Caki2 (cell line): ENCODE measurements at places on chromosomes 12 and 14. TPM values are rescaled to one million over a fixed set of nuclear protein-coding genes. Genes with fewer than 3 reads are reported as not detected.

DNA sequence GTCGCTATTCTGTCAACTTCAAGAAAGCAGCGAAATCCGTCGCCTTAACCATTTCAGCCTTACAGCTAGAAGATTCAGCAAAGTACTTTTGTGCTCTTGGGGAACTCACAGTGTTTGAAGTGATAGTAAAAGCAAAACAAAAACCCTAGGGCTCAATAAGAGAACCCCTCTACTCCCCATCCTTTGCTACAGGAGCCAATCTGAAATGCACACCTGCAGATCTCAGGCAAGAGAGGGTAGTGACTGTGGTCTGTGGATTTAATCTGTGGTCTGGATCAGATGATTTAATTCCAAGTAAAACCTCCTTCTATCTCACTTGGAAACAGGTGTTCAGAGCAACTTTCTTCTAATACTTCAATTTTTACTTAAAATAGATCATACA lies 422.9 kb upstream of the OR4E1 start:
- no peak for DNase-seq

- DNase-seq: no peak
Observed at GRCh38 chr12:48032597-48032996, 28.3 kb upstream of the COL2A1 start.

Gene HAL
- total RNA-seq: not detected in 2 replicates

DNA sequence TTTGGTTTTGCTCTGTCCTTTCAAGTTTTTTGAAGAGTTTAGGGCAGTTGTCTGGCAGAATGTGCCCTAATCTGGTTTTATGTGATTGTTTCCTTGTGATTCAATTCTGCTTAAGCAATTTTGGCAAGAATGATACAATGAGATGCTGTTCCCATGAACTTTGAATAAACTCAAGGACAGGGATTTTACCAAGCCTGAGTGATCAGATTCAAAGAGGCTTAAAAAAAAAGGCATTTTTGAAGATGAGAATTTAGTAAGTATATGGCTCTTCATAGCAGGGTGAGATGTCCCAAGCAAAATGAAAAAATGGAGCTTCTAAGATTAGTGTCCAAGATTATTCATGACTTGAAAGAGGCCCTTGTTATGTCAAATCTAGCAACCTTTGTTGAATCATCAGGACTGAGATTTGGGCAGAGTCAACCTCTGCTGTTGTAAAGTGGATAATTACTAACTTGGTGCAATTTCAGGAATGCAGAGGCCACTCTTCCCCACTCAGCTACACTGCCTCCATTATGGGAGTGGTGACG lies 180.6 kb upstream of the NUDT4 start:
- peak; percentile 14 for DNase-seq

DNA sequence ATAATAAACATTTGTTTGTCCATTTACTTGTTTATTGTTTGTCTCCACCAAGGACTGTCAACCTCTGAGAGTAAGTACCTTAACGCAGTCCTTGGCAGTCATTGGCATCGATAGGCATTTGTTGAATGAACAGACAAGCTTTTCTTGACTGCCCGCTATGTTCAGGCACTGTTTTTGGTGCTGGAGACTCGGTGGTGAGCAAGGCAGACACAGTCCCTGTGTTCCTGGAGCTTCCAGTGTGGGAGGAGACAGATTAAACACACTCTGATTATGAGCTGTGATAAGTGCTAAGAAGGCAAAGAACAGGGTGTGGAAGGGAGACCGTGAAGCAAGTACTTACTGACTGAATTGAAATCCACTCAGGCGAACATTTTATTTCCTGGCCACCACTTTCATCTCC lies 1.2 kb downstream of the ATP6V0A2 start:
- DNase-seq: no peak

Gene GALNT16
- total RNA-seq: not detected in 2 replicates

GRCh38 chr12:19764408-19764807 lies 325.1 kb downstream of the AEBP2 start:
- DNase-seq: no peak

Gene KERA
- total RNA-seq: not detected in 2 replicates

Gene CCDC196
- total RNA-seq: not detected in 2 replicates

DNA sequence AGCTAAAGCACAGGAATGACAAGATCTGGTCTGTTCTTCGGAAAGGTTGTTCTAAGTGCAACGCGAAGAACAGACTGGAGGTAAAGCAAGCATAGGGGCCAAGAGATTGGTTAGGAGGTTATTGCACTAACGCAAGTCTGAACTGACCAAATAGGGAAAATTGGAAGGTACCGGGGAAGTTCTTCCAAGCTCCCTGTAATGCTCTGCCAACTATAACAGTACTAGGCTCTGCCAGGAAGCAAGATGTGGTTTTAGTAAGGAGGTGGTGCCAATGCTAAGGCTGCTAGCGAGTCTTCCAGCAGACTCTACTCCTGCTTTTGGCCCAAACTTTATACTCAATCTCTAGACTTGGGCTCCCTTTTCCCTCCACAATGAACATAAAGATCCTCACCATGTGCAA lies 138.6 kb downstream of the PAWR start:
- no peak for DNase-seq

Gene OVCH1
- total RNA-seq: not detected in 2 replicates

Gene FOXN3
- 3.2 and 5.9 TPM in 2 replicates for total RNA-seq

DNA sequence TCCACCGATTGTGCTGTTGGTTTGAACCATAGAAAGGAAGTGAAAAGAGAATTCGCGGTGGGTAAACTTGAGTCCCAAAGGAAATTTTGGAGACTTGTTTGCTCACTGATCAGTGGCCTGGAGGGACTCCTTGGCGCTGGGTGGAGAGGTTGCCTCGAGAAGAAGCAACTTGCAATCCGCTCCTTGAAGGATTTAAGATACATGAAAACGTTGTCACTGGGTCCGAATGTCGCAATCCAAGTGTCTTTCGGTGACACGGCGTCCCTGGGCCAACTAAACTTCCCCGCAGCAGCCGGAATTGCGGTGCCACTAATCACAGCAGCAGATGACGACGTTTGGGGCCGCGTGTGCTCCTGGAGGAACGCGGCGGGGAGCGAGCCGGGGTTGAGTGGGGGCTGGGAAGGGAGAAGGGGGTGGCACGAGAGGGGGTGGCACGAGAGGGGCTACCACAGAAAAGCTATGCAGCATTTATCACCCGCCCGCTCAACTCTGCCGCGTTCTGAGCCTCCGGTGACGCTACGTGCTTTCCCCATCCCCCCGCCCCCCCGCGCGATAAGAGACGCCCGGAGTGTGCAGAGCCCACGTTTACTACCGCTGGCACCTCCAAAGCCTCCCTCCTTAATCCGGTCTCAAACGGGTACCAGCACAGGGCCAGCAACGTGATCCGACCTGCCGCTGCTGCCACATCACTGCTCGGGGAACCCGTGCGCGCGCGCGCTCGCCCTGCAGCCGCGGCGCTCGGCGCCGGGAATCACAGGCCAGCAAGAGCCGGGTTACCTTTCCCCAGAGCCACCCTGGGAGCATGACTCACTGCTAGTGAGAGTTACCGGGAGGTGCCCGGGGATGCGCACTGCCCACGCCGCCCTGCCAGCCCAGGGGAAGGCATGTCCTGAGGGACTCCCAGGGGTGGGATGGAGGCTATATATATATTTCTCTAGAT lies 833 bp upstream of the BHLHE41 start:
- DNase-seq: peak; percentile 89

- DNase-seq: no peak
Observed at GRCh38 chr14:103084021-103084919, at the start of gene LBHD2. Gene LBHD2, plus strand, starts transcription at chr14:103084210. Its CDS starts 1,803 bp downstream, at chr14:103086013.

- no peak for DNase-seq
Observed at GRCh38 chr12:6047249-6048237, 76.9 kb downstream of the VWF start.

Gene SPX
- total RNA-seq: 33.4 and 49.3 TPM in 2 replicates

DNA sequence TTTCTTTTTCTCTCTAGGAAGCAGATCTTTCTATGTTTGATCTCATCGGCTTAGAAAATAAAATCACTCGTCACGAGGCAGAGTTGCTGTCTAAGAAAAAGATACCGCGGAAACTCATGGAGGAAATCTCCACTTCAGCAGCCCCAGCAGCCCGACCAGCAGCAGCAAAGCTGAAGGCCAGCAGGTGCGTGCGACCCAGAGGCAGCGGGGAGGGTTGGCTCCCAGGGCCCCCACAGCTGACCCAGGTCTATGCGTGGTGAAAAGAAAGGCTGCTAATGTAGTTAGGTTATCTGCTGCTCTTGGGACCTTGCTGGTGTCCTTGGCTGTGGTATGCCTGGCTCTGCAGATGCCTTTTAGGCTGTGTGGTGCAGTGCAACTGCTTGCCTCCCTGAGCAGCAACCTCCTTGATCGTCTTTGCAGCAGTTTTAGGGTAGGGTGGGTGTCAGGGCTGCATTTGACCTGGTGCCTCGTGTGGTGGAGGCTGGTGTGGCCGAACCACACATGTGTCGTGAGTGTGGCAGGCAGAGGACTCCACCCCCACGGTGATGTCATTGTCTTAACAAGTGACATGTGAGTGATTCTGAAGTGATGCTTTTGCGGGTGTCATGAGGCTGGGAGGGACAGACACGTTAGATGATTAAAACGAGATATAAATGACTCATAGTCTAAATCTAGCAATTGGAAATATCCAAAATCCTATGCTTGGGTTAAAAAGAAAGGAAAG lies 68.6 kb downstream of the EP400 start:
- no peak for DNase-seq

- peak; percentile 63 for DNase-seq
Observed at GRCh38 chr14:67526676-67527459, 6.2 kb upstream of the PLEKHH1 start.

GRCh38 chr14:29893989-29894388 lies 33.7 kb downstream of the PRKD1 start:
- DNase-seq: no peak

- no peak for DNase-seq
Observed at GRCh38 chr14:98192946-98193345, 1079.1 kb downstream of the BCL11B start.

GRCh38 chr12:123960856-123961255 lies 11.8 kb downstream of the CCDC92 start:
- DNase-seq: no peak

GRCh38 chr12:53047221-53048032 lies 2.4 kb upstream of the TNS2 start:
- peak; percentile 70 for DNase-seq

DNA sequence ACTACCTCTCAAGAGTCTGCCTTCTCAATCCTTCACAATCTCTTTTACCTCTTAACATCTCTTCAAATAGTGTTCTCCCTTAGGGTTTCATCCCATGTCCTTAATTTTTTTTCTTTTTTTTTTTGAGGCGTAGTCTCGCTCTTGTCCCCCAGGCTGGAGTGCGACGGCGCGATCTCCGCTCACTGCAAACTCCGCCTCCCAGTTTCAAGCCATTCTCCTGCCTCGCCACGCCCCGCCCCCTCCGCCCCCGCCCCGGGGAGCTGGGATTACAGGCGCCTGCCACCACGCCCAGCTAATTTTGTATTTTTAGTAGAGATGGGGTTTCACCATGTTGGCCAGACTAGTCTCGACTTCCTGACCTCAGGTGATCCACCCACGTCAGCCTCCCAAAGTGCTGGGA lies 7.0 kb upstream of the BCAT1 start:
- DNase-seq: no peak

DNA sequence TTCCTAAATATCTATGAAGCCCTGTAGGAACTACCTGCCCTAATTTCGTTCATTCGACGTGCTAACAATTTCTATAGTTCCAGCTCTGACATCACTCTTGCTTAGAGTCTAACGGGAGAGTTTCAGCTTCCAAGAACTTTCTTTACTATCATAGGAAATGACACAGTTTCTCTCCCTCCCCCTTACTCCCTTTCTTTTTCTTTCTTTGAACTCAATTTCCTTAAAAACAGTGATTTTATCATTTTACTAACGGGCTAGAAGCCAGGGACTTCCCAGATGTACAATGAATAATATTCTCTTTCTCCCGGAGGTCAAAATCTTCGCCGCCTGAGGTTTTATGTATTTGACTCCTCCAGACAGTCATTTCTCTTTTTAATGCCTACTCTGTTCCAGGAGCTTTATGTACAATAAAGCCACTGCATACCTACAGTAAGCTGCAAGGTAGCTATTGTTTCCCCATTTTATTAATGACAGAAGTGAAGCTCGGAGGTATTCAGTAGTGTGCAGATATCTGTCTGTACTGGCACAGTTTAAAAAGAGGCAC lies 15.7 kb downstream of the SMCO2 start:
- DNase-seq: no peak

DNA sequence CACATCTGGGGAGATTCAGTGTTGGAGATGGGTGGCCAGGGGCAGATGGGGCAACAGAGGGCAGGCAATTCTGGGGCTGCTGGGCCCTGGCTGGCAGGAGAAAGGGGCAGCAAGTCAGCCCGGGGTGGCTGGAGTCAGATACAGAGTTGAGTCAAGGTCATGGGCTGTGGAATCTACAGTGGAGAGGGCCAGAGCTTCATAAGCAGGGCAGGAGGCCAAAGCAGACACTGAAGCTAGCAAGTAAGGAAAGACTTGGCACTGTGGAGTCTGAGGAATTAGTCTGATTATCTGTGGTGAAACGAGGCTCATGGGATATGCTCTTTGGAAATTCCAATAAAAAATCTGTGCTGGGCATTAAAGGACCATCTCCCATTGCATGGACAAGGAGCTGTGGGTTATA lies 95.5 kb downstream of the TMX1 start:
- no peak for DNase-seq

DNA sequence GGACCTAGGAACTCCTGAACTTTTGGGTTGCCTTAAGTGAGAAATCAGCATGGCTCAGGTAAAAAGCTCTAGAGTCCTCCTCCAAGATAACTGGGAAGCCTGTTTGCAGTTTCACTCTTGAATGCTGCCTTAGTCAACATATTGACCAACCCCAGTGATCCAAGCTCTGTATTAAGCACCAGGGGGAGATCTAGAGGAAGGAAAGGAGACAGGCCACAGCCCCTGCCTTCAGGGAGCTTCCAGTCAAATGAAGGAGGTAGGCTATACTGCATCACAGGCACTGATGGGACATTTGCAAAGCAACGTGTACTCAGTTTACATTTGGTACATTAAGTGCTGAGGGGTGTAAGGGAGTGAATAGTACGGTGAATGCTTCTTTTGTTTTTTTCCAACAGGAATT lies 1.2 kb upstream of the CSAD start:
- no peak for DNase-seq

Gene LIN7A
- total RNA-seq: 10.5 and 20.9 TPM in 2 replicates

- DNase-seq: no peak
Observed at GRCh38 chr14:30337456-30337855, 221.5 kb upstream of the G2E3 start.
